T-helper 9 cell (primary cell): ENCODE measurements at places on chromosomes 7 and 10.

- DNase-seq, result peak; percentile 55
These were observed 709 bp downstream of the ARPC1B start for GRCh38 chr7:99375070-99375807.

GRCh38 chr7:88278881-88279280, 27.8 kb downstream of the STEAP4 start:
- DNase-seq, result no peak

GRCh38 chr7:38751416-38751815, 120.2 kb upstream of the AMPH start:
- no peak for DNase-seq

- no peak for DNase-seq
These were observed 92.7 kb upstream of the GDF10 start for GRCh38 chr10:47207281-47207615.

DNA sequence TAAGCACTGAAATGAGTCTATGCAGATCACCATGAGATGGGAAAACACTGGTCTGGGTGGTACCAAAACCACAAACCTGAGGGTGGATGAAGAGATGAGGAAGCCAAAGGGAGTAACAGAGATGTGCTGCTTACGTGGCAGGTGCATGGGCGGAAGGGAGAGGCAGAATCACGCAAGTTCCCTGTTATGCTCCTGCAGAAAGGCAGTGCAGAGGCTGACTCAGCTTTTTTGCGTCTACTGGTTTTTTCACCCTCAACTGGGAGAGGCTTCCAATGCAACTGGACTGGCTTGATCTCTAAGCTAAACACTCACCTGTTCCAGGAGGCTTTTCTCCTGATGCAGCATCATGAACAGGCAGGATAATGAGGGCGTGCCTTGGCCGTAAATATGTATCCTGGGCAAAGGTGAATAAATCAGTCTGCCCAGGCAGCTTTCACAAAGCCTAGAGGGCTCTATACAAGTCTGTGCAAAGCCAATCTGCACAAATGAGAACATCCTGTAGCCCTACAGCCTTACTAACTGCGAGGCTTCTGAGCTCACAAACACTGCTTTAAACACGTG, 95.4 kb upstream of the AFAP1L2 start:
- DNase-seq, result peak; percentile 9

GRCh38 chr10:128716181-128716580, 590.0 kb upstream of the MKI67 start:
- DNase-seq, result no peak

DNA sequence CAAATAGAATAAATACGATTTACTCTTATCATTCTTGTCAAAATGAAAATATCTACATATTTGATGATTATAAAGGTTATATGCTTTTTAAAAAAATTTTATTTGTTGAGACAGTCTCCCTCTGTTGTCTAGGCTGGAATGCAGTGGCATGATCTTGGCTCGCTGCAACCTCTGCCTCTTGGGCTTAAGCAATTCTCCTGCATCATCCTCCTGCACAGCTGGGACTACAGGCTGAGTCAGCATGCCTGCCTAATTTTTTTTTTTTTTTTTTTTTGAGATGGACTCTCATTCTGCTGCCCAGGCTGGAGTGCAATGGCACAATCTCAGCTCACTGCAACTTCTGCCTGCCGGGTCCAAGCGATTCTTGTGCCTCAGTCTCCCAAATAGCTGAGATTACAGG, 48.9 kb downstream of the PUS7 start:
- no peak for DNase-seq

- no peak for DNase-seq
These were observed 80.1 kb downstream of the TEX36 start for GRCh38 chr10:125602825-125603224.

GRCh38 chr10:11183015-11183414, 165.3 kb downstream of the CELF2 start:
- DNase-seq, result no peak

GRCh38 chr10:123527151-123527550, 139.0 kb upstream of the GPR26 start:
- DNase-seq, result no peak

GRCh38 chr10:5550621-5551530, 26.1 kb downstream of the CALML3 start:
- DNase-seq, result no peak

GRCh38 chr10:78716043-78716660, 352.6 kb upstream of the ZMIZ1 start:
- DNase-seq, result no peak

DNA sequence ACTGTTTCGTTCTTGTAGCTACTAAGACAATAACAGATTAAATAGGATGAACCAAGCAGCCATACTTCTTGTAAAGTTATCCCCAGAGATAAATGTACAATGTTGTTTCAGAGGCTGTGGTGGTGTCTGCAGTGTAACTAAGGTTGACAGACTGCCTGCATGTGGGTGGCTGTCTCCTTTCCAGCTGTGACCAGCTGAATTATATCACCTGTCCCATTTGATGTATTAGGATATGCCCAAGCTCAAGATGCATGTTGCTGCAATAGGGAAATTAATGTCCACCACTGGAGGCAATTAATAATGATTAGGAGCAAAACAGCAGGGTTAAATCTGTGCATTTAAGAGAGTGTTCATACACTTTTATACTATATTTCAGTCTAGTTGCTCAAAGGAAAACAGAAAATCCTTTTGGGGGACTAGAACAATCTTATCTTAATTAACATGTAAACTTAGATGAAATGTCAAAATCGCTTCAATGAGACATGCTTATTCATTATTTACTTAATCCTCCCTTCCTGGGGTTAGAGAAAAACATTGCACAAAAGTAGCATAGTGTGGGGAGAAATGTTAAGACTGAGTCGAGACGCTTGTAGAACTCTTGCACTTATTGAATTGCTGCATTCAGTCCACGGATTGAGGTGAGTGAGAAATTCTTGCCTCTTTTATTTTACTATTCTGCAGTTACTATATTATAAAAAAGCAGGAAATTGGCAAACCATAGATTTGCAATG, 269.0 kb downstream of the SNX10 start:
- DNase-seq, result no peak

- no peak for DNase-seq
These were observed 1.4 kb upstream of the NOS3 start for GRCh38 chr7:150989456-150989855.

- no peak for DNase-seq
These were observed 17.1 kb upstream of the PRRT4 start for GRCh38 chr7:128378637-128379036.

DNA sequence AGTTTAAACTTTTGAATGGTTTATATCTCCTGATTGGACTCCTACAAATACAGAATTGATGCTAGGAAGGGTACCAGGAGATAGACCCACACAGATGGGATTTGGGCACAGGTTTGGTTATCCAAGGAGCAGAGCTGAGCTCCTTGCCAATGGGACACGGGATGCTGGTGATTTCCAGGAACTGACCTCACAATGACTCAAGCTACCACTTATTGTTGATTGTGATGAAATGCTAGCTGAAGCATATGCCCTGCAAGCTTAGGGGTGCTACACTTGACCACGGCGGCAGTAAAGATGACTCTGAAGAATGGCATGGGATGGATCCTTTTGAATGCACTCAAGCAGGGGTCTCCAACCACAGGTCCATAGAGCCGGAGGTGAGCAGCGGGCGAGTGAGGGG, 45.5 kb upstream of the VKORC1L1 start:
- no peak for DNase-seq

DNA sequence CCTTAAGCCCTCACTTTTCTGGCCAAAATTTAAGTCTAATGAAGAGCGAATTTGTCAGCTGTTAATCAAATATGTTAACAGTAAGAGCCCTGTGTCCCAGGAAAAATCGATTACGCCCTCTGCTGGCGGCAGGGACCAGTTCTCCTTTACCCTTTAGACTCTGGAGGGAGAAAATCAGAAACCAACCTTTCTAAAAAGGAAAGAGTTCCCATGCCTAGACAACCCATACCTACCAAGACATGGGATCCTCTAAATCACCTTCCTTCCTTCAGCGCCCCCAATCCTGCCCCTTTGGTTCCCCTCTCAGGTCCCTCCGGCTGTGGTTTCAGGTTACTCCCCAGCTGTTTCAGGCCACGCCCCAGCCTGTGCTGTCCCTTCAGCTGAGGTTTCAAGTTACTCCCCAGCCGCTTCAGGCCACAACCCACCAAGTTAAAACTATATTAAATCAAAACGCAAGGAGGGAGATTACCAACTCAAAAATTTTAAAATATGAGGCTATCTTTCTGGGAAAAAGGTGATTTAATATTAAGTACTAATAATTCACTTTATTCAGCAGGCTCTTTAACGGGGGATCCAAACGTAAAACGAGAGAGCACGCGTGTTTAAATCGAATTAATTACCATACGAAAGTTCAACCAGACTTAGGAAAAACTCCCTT, 1.4 kb upstream of the AKR1B15 start:
- DNase-seq, result peak; percentile 66

GRCh38 chr7:36040679-36041078, 112.4 kb upstream of the EEPD1 start:
- DNase-seq, result no peak

DNA sequence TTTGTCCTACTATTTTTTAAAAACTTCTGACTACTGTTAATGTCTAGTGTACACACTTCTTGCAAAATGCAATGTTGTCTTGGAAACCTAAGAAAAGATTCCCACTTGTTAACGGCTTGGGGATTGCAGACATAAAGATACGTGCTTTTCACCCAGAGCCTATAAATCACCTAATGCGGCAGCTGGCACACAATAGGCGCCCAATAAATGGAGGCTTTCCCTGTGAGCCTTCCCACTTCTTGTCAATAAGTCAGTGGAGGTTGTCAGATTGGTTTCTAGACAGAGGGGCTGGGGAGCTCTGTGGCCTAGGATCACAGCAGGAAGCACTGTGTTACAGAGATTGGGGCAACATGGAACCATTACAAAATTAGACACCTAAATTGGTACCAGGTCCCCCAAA, 74.7 kb downstream of the VSTM4 start:
- no peak for DNase-seq

DNA sequence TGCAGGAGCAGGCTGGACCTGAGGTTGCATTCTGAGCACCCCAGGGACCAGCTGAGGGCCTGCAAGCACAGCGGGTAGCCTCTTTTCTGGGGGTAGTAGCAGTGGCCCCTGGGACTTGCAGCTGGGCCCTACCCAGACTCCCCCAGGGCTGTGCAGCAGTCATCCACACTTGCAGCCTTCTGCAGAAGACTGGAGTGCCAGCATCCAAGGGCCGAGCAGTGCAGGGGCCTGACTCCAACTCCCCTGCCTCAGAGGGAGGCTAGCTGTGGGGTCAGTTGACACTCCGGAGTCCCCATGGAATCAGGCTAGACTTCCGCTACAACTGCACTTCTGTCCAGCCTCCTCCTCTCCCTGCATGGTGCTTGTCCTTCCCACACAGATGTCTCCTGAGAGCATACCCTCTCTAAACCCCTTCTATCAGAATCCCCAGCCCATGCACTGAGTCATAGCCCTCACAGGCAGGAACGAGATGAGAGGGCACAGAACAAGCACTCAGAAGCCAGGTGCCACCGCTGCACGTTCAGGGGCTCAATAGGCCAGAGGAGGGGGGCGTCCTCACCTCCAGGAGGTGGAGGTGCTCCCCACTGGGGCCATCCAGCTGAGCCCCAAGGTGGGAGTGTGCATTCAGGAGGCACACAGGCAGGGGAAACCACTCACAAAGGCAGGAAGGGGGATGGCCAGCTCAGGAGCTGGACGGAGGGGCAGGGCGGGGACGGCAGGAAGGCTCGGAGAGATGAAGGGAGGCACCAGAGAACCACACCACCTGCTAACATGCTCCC, 7.5 kb downstream of the RASGEF1A start:
- no peak for DNase-seq

- DNase-seq, result no peak
These were observed 13.9 kb upstream of the HSPA12A start for GRCh38 chr10:116756277-116756676.

GRCh38 chr10:118873738-118874105, 119.0 kb upstream of the CACUL1 start:
- DNase-seq, result no peak

- no peak for DNase-seq
These were observed 216.8 kb upstream of the ZNF32 start for GRCh38 chr10:43865265-43866135.

GRCh38 chr7:68247126-68247525, 1250.5 kb downstream of the TYW1 start:
- DNase-seq, result no peak

- DNase-seq, result no peak
These were observed 108.4 kb downstream of the MKI67 start for GRCh38 chr10:128017822-128018221.

DNA sequence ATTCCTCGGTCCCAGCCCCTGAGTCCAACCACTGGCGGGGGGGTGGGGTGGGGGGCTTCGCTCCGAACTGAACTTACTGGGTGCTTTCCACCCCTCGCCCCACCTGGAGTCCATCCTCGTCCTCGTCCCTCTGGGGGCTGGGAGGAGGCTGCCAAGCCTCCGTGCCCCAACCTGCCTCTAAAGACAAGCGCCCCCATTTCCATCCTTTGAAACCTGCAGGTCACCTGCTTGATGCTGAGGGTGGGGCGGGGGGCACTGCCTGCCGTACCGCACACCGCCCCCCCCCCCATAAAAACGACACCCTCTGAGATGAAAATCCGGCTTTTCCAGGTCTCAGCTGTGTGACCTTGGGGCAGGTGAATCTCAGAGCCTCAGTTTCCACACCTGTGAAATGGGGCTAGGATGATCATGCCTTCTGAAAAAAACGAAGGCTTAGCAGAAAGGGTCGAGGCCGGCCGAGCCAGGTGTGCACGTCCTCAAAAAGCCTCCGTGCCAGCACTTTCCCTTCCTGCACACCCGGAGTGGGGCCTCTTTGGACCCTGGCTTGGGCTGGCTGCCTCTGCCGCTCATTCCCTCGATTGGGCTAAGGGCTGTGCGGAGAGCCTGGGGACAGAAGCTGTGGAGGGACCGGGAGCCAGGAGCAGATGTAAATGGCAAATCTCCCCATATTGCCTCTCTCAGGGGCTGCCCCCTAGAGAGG, 967 bp downstream of the ELFN1 start:
- DNase-seq, result no peak

DNA sequence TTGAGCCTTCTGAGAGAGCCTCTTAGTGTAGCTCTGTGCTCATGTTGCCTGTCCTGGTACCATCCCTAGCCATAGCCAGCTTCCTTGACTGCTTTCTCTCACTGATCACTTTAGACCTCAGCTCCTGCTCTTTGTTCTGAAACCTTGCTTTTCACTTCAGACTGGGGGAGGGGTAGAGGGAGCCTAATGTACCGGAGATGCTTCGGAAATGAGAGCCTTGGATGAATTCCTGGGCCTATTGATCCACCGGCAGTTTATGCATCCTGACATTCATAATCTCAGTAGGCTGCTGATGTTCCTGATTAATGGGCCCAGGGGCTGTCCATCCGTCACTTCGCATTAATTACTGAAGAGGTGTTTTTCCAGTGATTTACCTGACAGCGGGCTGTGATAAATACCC, 38.8 kb downstream of the R3HCC1L start:
- no peak for DNase-seq

- no peak for DNase-seq
These were observed 9.1 kb upstream of the SEMA4G start for GRCh38 chr10:100960251-100960650.

GRCh38 chr7:7662527-7662926, 22.0 kb downstream of the UMAD1 start:
- no peak for DNase-seq
